Activated naive CD8-positive, alpha-beta T cell treated with anti-CD3 and anti-CD28 coated beads for 36 hours (primary cell): ENCODE measurements at places on chromosomes 16 and 17.
A peak's percentile ranks its signal among the peaks of the same experiment; 100 is the strongest.

GRCh38 chr16:52783616-52784015, 236.7 kb upstream of the TOX3 start:
- DNase-seq = no peak

- DNase-seq = no peak
These were observed 3.5 kb downstream of the MSI2 start for GRCh38 chr17:57259817-57260216.

DNA sequence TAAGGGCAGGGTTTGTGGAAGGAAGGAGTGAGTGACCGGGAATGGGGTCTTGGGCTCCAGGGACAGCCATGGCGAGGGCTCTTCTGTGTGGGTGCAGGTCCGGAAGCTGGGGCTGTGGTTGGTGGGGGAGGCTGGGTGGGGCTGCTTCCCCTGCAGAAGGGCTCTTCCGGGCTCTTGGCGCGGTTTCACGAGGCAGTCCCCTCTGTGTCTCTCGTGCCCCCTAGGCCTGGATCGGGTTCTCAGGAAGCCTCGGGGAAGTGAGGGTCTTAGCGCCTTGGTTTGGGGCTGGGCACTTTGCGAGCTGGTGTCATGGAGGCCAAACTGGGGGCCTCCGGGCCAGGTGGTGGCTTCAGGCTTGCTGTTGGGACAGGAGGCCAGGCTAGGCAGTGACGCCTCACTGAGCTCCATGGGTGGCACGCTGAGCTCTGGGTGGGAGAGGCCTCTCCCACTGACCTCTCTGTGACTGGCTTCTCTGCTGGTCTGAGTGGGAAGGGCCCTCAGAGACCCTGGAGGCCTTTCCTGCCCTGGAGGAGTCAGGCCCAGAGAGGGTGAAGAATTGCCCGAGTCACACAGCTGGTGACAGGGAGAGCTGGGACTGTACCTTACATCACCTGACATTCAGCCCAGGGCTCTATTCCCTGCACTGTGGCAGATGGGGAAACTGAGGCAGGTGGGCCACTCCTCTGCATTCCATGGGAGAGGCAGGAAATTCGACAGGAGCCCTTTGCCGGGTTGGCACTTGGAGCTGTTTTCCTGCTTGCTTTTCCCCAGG, 8.2 kb downstream of the ADCY7 start:
- peak; percentile 68 for DNase-seq

- no peak for DNase-seq
These were observed 948.1 kb downstream of the KCNJ2 start for GRCh38 chr17:71117466-71117865.

DNA sequence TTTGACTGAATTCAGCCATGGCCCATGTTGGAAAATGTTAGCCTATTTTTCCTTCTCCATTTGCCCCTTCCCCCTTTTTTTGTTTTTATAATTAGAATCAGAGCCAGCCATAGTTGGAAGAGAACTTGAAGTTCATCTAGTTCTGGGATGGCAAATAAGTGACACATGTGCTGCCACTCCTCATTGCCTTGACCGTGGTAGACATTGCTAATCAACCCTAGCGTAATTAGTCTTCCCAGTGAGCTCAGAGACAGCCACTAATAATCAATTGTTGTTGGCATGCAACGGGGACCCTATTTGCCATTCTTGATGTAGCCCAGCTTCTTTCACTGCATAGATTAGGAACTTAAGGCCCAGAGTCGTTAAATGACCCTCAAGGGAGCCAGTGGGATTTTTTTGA, 16.6 kb downstream of the CMIP start:
- DNase-seq = no peak

DNA sequence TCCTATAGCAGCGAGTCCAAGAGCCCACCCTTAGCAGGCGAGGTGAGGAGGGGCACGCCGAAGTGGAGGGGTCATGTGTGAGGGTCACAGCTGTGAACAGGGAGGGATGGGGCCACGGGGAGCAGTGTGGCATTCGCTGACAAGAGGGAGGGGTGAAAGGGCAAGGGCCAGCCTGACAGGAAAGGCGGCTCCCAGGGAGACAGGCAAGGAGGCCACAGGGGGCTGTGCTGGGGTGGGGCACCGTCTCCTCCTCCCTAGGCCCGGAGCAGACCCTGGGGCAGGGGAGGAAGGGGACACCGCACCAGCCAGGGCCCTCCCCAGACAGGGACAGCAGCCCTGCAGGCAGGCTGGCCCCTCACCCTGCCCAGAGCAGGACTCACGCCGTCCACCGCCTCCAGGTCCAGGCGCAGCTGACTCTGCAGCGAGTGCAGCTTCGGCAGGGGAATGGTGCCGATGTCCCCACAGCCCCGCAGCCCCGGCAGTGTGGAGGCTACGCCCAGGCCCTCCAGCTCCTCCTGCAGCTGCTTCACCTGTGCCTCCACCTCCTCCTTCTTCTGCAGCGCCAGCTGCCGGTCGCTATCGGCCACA, 15.1 kb downstream of the GNPTG start:
- DNase-seq = no peak

DNA sequence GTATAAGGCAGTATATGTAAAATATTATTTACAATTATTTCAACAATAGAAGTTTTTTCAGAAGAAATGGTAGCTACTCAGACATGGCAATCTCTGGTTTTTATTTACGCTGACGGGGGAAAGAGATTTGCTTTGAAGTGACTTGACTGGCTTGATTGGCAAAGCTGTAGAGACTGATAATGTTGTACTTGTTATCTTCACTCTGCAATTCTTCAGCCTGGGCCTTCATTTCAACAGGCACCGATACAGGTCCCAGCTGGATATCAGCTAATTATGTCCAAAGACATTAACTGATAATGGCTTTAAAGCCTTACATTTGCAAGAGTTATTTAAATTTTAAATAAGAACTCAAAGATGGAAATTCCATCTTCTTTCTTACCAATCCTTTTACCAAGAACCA, 151.4 kb upstream of the HS3ST3A1 start:
- no peak for DNase-seq

DNA sequence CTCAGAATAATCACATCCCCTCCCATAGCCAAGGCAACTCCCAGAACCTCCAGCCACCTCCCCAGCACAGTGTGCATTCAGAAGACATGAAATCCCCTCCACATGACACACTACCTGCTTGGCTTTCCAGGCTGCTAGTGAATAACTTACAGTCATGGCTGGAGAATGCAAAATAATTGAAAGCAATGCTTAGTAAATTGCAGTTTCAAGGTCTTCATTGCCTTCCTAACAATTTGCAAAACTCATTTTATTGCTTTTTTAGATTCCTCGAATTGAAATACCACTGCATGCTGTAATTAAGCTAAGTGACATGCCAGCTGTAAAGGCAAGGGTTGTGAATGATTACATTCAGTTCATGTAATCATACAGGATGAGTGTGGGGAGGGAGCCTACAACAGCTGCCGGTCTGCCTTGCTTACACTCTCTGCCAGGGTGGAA, 29.0 kb upstream of the HOXB13 start:
- no peak for DNase-seq
